Renal pelvis (tissue), 12 donors: ENCODE measurements at places on chromosomes 13 and 19.

DNA sequence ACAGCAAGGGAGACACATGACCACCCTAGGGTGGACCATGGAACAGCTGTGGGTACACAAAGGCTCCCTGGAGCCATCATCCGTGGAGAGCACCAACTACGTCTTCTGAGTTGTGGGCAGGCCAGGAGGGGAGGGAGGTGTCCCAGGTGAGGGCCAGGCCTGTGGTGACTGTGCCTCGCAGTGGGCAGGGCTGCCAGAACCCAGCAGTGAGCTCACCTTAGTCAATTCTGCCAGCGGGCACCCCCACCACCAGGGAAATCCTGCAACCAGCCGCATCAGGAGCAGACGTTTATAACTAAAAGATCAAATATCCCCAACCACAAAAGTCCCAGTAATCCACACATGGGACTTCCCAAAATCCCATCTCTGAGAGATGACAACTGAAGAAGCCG lies 19.6 kb downstream of the ELL start:
- no peak for DNase-seq

DNA sequence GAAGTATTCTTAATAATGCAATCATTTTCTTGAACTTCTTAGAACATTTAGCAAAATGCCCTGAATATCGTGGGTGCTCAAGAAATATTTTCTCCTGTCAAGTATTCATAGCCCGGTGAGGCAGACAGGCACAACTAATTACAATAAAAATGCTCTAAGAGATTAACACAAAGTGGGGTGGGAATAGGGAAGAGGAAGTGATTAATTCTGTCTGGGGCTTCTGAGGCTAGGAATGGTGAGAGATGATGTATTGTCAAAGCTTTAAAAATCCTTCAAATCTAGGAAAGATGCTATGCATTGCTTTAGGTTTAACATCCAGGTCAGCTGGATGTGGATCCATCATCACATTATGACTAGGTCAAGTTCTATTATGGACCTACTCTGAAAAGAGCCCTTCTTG lies 66.9 kb upstream of the POSTN start:
- DNase-seq: no peak

GRCh38 chr19:58361900-58362271 lies 665 bp downstream of the ZNF497 start:
- DNase-seq: no peak

- no peak for DNase-seq
Observed at GRCh38 chr13:110278859-110279258, 28.1 kb downstream of the COL4A1 start.

DNA sequence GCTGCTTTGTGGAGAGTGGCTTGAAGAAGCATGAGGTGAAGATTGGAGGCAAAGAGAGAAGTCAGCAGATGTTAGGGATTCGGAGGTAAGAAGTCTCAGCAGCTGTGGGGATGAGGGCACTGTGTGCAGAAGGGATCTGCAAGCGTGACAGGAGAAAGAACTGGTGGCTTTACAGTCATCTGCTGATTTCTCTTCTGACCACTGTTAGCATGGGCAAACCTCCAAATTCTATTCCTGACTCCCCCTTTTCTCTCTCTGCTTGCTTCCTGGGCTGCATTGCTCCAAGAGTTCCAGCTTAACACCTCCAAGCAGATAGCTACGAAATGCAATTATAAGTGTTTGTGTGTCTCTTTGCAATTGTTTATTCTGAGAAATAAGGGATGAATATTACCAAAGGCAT lies 159.6 kb downstream of the GGACT start:
- no peak for DNase-seq

GRCh38 chr19:55538132-55538531 lies 1.2 kb upstream of the SBK2 start:
- DNase-seq: no peak

GRCh38 chr19:4694211-4694987 lies 24.3 kb upstream of the MYDGF start:
- no peak for DNase-seq

- DNase-seq: peak; percentile 53
Observed at GRCh38 chr13:41203810-41204209, 9.4 kb upstream of the KBTBD7 start.

- no peak for DNase-seq
Observed at GRCh38 chr13:42065414-42065813, 17.0 kb downstream of the DGKH start.

GRCh38 chr19:7063764-7064418 lies 5.4 kb upstream of the MBD3L3 start:
- DNase-seq: no peak

DNA sequence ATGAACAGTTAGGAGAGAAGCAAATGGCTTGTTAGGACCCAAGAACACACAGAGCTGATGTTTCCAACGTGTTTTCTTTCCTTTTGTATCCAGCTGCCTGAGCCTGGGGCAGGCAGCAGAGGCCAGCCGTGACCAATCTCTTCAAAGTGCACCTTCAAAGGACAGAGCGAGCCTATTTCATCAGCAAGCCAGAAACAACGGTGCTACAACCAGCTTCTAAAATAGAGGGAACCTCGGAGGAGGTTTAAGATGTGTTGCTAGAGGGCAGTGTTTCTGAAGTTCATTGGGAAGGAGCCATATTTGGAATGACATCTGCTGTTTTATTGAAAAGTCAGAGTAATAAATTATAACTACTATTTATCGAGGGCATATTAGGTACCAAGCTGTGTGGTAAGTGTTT lies 56.2 kb upstream of the RFC3 start:
- DNase-seq: peak; percentile 22

DNA sequence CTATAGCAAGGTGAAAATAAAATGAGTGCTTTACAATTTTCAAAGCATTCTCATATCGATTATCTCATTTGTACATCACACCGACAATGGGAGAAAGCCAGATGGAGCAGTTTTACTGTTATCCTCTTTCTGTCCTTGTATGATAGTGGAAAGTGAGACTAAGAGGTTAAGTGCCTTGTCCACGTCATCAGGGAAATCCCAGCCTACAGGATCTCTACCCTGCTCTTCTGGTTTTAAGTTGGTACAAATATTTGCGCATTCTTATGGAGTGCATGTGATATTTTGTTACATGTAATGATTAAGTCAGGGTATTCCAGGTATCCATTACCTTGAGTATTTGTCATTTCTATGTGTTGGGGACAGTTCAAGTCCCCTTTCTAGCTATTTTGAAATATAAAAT lies 12.4 kb upstream of the ENOX1 start:
- no peak for DNase-seq

DNA sequence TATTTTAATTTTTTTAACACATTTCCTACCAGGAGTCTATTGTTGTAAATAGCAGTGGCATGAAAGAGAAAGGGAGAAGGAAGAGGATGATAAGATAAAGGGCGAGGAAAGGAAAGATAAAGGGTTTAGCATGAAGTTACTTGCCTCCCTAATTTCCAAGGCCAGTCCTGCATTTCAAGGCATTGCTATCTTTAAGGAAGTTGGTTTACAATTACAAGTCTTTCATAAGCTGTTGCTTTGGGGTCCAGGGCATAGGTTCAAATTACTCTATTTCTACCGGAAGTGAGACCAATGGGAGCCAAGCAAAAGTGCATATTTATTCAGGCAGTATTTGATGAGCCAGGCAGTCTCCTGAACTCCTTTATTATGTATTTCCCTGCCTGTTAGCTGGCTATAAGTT lies 27.7 kb upstream of the UBL3 start:
- no peak for DNase-seq

- peak; percentile 48 for DNase-seq
Observed at GRCh38 chr13:73325723-73326558, 267.1 kb downstream of the KLF5 start.

GRCh38 chr19:9839415-9839814 lies 4.3 kb downstream of the PIN1 start:
- no peak for DNase-seq

GRCh38 chr19:49890349-49891311 lies 6.1 kb downstream of the IL4I1 start:
- DNase-seq: no peak

DNA sequence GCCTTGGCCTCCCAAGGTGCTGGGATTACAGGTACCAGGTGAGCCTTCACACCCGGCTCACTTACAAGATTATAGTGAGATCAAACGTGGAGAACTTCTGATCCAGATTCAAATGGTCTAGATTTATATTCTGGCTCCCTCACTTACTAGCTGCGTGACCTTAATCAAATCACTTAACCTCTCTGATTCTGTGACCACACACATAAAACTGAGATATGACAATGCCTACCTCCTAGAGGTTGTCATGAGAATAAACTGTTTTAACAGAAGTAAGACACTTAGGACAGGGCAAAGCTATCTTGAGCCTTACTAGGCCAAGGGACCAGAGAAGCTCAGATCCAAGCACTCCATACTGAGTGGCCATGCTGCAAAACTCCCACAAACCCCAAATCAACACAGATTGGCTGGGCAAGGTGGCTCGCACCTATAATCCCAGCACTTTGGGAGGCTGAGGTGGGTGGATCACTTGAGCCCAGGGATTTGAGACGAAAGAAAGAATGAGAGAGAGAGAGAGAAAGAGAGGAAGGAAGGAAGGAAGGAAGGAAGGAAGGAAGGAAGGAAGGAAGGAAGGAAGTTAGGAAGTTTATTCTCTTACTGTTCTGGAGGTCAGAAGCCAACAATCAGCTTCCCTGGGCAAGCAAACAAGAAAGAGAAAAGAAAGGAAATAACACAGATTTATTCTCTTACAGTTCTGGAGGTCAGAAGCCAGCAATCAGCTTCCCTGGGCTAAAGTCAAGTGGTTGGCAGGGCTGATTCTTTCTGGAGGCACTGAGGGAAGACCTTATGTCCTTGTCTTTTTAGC lies 46.1 kb upstream of the MAP3K10 start:
- DNase-seq: no peak

- no peak for DNase-seq
Observed at GRCh38 chr19:51108805-51109146, 567 bp upstream of the CTU1 start.

DNA sequence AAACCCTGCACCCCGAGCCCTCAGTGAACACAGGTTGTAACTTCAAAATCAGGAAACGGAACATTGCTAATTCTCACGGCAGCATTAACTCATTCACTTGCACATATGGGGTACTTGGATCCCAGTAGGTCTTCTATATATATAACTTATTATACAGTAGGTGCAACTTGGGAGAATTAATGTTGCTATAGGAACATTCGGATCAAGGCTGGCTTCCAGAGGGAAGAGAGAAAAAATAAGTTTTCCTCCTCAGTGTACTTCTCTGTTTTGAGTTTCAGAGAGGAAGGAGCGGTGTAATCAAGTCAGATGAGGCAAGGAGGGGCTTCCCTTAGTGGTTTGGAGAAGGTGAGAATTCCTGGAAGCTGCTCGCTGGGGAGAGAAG lies 90.9 kb upstream of the ZNF507 start:
- DNase-seq: no peak

GRCh38 chr13:42258747-42259146 lies 13.2 kb upstream of the AKAP11 start:
- no peak for DNase-seq

GRCh38 chr19:12159773-12160414 lies 3.0 kb upstream of the ZNF136 start:
- DNase-seq: no peak

- DNase-seq: no peak
Observed at GRCh38 chr13:111114362-111115060, 599 bp upstream of the ARHGEF7 start.

GRCh38 chr13:111186305-111186935 lies 71.3 kb downstream of the ARHGEF7 start:
- no peak for DNase-seq

DNA sequence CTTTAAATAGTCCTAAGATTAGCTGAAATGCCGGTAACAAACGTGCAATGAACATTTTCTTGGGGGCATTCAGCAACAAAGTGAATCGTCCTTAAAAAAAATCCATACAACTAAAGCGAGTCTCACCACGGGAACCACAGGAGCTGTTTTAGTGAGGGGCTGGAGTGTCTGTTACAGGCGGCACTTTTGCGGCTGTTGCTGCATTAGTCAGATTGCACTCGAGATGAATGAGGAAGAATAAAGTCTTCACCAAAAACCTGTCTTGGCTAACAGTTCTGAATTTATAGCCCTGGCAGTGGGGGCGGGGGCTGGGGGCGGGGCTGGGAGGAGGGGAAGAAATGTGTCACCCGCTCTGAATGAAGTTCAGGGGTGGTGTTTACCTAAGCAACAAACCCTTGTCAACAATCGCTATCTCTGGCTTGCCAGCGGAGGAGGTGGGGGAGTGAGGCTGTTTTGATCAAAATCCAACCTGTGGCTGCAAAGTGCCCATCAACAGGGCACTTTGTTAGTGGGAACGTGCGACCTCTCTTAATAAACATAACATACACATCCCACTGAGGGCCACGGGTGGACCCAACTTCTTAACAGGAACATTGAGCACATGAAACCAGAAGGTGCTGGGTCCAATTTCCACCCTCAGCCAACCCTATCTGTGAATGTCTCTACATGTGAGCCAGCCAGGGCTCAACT lies 44.5 kb downstream of the RFX2 start:
- peak; percentile 60 for DNase-seq

DNA sequence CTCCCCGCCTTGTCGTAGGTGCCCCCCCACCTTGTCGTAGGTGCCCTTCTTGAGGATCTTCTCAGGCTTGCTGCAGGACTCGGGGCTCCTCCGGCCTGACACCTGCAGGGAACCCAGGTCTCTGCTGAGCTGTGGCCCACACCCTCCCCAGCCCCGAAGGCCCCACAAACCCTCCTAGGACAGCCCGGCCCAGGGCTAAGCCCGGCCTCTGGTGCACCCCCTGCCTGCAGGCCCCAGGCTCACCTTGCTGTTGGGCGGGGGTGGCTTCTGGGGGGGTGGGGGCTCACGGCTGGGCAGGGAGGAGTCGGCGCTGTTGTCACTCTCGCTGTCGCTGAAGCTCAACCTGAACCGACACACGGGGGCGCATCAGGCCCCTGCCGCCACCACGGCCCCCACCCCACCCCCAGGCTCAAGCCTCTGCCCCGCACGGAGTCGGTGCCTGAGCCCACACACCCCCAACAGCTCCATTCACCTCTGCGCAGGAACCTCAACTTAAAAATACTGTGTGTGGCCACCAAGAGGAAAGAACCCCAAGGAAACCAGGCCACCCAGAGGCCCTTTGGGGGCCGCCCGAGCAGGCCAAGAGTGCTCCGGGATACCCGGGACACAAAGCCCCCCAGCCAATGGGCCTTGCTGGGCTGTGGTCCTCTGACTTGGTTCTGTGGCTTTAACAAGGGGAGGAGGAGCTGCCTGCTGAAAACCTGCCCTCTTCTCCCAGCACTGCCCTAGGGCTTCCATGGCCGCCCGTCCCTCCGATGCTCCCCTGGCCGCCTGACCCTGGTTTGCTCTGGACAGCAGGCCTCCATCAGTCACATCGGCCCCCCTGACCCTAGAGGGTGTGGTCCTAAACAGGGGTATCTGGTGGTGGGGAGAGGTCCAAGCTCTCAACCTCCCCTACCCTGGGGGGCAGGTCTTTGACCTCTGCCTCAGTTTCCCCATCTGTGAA lies 65.8 kb downstream of the MLLT1 start:
- no peak for DNase-seq

- no peak for DNase-seq
Observed at GRCh38 chr13:94722609-94723345, 10.4 kb upstream of the SOX21 start.
